Stimulated activated CD8-positive, alpha-beta memory T cell treated with anti-CD3 and anti-CD28 coated beads, Interleukin-4, amount 100 ng/mL, for 24 hours (primary cell): ENCODE measurements at places on chromosomes 13 and 19.

- DNase-seq, result no peak
Measured at GRCh38 chr13:98405107-98405571, 171.8 kb downstream of the STK24 start.

GRCh38 chr19:49874503-49875157 lies 2.5 kb downstream of the AKT1S1 start:
- no peak for DNase-seq

DNA sequence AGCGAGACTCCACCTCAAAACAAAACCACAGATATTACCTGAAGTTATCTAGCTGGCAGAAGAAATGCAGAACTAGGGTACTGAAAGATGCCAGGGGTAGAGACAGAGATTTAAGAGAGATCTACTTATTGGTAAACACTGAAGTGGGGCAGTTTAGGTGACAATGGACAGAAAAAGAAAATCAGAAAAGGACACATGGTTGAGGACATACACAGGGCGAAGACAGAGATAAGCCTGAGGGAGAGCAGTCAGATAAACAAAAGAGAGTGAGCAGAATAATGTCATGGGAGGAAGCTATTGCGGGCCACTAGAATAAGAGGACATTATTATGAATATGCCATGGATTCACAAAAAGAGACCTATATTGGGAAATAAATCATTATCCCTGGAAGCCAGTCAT lies 3.3 kb downstream of the NEK5 start:
- no peak for DNase-seq

DNA sequence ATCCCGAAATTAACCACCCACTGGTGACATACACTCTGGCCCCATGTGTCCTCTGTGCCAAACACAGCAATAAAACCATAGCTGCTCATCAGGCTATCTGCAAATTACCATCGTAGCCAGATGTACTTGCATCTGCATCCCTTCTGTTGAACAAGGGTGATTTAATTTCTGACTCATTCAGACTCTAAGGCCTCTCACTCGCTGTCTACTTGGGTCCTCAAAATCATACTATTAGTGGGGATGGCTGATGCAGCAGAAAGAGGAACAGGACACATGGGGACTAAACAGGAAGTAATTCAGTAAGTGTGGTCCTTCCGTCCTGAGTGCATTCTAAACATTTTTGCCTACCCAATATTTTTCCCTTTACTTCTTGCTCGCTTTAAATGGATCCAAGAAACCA lies 2275.0 kb upstream of the PCDH20 start:
- no peak for DNase-seq

DNA sequence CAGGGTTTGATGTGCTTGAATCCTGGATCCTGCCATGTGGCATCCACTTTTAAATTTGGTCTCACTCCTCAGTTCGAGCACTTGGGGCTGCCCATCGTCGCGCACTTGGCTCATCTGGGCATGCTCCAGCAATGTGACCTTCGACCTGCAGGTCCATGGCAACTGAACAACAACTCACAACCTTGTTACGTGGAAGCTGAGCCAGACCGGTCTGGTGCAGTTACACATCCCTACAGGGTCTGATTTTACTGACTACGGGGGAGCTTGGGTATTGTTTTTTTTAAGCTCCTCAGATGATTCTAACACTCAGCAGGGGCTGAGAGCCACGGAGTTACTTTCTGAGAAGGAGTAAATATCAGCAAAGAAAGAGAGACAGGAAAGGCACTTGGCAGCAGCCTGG lies 769.6 kb downstream of the UQCRFS1 start:
- DNase-seq, result no peak

GRCh38 chr19:37583340-37583739 lies 11.3 kb downstream of the ZNF571 start:
- no peak for DNase-seq

GRCh38 chr19:55299991-55300390 lies 16.2 kb downstream of the BRSK1 start:
- no peak for DNase-seq

DNA sequence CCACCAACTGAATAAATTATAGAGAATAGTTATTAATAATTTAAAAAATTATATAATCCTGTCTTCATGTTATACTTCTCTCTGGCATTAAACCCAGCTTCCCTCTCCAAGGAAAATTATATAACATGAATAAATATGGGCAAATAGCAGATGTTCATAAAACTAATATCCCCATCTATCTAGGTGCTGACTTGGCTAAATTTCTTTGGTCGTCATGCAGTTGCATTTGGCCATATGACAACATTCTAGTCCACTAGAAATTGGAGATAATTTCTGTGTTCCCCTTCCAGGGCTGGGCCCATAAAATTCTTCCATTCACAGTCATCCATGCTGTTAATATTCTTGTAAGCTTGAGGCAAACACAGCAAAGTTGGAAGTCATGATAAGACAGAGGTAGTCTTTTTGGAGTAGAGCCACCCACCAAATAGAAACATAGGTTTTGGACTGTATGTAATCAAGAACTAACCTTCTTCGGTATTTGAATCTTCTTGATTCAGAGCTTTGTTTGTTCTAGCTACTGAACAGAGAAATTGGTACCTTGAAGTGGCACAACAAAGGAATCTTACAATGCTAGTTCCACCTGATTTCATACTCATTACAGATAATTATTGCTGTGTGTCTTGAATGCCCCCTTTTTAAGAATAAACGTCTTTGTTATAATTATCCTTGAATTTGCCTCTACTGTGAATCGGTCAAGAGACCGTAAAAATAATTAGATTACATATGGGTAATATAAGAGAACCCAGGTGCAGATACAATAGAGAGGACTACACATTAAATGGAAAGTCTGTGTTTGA lies 678.5 kb upstream of the PCDH20 start:
- DNase-seq, result no peak

GRCh38 chr13:93466502-93467036 lies 240.0 kb downstream of the GPC6 start:
- DNase-seq, result no peak

- DNase-seq, result no peak
Measured at GRCh38 chr19:35755131-35755549, 1.7 kb downstream of the HSPB6 start.

DNA sequence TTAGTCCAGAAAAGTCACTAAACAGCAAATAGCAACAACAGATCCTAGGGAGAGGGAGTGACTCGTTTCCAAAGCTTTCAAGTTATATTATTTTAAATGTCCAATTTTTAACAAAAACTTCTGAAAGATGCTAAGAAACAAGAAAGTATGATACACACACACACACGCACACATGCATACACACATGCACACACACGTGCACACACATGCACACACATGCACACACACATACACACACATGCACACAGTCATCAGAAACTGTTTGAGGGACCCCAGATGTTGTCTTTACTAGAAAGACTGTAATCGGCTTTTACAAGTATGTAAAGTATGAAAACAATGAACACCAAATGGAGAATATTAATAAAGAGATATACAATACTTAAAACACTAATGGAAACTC lies 825.4 kb downstream of the UQCRFS1 start:
- DNase-seq, result no peak

DNA sequence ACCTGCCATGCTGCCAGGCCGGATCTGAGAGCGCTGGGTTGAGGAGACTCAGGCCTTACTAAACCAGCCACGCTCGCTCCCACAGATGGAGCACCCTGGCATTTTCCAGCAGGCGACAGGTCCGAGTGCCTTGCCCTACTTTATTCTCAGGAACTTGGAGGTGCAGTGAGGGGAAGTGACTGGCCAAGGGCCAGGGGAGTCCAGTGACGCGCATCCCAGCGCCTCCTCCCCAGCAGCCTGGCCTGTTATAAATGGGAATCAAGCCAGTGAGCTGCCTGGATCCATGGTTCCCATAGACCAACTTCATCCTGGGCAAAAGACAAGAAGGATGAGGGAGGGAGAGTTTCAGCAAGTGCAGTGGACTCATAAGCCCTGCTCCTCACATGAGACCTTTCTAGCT lies 35.5 kb downstream of the TMED1 start:
- DNase-seq, result no peak

- no peak for DNase-seq
Measured at GRCh38 chr19:3509566-3509989, 3.5 kb downstream of the FZR1 start.

GRCh38 chr13:103081435-103081834 lies 15.2 kb upstream of the SLC10A2 start:
- DNase-seq, result no peak

DNA sequence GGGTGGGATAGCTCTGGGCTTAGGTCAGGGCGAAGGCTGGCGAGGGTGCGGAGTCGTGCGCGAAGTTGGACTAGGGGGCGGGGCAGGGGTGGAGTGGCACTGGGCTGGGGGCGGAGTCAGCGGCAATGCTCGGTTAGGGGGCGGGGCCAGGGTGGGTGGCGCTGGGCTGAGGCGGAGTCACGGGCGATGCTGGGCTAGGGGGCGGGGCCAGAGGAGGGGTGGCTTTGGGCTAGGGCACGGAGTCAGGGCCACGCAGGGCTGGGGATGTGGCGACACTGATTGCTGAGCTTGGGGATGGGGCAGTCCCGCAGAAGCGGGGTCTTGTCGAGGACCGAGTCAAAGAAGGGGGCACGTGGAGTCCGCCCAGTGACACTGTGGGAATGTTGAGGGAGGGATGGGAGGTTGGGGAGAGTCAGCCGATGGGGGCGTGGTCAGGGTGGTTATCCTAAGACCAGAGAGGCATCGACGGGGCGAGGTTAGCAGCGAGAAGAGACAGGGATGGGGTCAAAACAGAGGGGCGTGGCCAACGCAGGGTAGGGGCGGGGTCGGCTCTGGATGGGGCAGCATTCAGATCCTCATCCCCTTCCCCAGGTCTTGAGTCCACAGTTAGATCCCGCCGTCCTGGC lies 8.7 kb downstream of the HOMER3 start:
- DNase-seq, result peak; percentile 70

GRCh38 chr13:30325668-30326067 lies 18.3 kb upstream of the KATNAL1 start:
- DNase-seq, result no peak

- DNase-seq, result no peak
Measured at GRCh38 chr13:71785361-71785760, 81.6 kb downstream of the DACH1 start.

DNA sequence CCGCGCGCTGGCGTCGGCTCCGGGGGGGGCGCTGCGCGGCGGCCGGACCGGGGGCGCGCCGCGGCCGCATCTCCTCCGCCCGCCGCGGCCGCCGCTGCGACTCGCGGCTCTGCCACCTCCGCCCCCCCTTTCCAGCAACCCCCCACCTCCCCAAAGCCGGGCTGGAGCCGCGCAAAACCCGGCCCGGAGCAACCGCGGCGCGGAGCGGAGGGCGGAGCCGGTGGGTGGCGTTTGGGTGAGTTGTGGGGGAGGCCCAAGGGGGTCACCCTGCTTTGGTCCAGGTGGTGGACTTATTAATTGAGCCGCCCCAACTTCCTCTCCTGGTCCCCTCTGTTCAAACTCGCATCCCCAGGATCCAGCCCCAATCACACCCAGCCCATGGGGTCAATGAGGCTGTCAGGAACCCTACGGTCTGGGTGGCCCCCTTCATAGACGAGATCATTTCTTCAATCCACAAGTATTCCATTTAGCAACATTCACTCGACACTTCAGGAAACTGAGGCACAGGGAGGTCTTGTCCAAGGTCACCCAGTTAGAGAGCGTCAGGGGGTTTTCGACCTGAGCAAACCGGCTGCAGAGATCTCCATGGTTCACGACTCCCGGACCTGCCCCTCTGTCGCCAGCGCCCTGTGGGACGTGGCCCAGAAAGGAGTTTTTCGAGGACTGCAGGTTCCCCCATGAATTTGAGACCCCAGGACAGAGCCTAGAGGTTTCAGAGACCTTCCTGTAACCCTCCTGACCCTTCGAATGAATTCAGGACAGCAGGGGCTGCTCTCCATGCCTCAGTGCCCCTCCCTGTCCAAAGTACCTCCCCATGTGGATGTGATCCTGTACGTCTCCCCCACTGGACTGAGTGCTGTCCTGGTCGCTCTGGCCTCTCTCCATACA lies 22.4 kb upstream of the SEMA6B start:
- no peak for DNase-seq

DNA sequence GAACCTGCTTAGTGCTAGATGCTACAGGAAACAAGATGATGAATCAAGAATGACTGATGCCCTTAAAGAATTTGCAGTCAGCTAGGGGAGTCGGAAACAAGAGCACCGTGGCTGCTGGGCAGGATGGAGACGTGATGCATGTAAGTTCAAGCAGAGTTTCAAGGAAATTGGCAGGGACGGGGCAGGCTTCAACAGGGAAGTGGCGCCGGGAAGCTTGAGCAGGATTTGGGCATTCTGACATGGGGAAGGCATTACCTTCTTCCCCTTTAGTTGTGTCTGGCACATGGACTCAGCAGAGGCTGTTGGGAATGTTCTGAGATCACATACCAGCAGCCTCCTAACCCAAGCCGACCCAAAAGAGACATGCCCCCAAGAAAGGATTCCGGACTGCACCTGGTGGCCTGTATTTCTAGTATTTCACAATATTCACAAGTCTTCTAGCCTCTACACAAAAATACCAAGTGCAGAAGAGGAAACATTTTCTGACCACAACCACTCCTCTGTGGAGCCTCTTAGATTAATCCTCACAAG lies 138.2 kb downstream of the CRYL1 start:
- no peak for DNase-seq

DNA sequence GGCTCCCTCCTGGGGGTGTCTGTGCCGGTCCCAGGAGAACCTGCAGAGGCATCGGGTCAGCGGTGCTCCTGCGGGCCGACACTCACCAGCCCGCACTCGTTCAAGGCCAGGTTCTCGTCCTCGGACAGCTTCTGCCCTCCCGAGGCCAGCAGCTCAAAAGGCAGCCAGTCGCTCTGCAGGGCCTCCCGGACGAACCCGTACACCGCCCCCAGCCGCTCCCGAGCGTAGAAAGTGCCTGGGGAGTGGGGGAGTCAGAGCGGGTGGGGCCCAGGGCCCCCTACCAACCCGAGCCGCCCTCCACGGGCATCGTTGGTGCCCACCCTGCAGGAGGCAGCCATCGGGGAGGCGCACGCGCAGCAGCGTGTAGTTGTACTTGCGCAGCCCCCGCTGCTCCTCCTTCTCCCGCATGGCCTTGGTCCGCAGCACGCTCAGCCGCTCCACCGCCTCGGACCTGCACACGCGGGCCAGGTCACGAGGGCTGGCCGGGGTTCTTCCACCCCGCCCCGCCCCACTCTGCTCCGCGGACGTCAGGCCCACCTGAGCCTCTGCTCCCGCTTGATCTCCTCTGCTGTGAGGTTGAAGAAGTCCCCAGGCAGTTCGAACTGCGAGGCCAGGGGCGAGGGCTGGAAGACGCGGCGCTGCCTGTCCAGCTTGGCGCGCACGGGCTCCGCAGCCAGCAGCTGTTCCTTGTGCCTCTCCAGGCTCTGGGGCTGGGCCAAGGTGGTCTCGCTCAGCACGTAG lies 11.5 kb downstream of the UBXN6 start:
- no peak for DNase-seq

DNA sequence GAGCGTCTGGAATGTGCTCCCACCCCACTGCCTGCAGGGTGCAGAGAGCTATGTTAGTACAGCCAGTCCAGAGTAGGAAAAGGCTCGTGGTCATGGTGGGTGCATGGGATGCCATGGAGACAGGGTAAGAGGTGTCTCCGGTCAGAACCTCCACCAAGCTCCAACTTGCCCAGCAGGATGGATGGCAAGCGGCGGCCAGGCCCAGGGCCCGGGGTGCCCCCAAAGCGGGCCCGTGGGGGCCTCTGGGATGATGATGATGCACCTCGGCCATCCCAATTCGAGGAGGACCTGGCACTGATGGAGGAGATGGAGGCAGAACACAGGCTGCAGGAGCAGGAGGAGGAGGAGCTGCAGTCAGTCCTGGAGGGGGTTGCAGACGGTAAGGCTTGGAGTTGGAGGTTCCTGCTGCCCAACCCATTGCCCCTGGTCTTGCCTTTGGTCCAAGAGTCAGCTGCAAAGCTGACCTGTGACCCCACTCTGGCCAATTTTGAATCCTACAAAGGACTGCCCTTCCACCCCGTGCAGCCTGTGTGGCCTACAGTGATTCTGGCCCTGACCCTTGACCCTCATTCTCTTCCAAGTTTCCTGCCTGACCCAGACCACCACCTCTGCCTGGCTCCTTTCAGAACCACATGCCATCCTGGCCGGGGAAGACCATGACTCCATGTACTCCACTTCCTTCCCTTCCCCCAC lies 14.7 kb downstream of the POLD1 start:
- DNase-seq, result no peak
